ENCODE measurements at places on chromosomes 3 and 15.

DNA sequence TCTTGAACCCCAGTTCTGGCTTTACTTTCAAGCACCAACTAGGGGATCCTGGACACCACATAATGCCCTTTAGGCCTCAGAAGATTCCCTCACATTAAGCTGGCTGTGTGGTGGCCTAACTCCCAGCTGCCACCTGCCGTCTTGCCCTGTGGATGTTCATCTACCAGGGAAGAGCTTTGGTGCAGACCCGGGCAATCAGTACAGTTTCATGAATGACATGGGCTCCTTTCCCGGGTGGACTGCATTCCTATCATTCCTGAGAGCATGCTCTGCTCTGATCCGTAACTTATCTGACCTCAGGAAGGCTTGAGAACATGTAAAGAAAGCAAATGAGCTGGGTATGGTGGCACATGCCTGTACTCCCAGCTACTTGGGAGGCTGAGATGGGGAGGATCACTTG, 50.0 kb upstream of the GSK3B start:
- no peak for DNase-seq

GRCh38 chr3:186534113-186534669, 10.0 kb downstream of the CRYGS start:
- DNase-seq, result no peak

DNA sequence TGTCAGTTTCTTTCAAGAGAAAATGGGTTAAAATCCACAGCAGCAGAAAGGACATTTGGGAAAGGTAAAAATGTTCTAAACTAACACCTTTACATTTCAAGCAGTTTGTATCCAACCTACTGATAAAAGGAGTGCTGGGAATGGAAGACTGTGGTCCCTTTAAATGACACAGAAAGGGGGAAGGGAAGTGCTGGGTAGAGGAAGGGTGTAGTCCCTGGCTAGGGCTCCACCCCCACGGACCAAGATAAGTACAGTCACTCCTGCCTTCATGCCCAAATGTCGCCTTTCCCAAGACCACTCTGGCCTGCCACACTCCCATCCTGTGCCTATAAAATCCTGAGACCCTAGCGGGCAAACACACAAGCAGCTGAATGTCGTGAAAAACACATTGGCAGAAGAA, 350.9 kb upstream of the POU1F1 start:
- DNase-seq, result no peak

DNA sequence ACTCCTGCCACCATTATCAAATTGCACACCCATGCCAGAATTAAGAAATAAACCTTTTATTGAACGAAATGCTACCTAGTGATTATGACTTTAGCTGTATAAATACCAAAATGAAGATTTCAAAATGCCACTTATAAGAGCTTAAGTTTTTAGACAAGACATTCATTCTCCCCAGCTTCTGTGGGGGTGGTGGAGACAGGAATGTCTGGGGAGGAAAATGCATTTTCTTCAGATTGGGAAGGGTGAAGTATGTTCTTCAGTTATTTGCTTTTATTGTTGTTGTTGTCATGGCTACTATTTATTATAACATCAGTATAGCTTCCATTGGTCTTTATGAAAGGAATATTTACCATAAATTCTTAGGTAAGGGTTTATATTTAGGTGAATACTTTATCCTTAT, 132.7 kb upstream of the GMNC start:
- no peak for DNase-seq

DNA sequence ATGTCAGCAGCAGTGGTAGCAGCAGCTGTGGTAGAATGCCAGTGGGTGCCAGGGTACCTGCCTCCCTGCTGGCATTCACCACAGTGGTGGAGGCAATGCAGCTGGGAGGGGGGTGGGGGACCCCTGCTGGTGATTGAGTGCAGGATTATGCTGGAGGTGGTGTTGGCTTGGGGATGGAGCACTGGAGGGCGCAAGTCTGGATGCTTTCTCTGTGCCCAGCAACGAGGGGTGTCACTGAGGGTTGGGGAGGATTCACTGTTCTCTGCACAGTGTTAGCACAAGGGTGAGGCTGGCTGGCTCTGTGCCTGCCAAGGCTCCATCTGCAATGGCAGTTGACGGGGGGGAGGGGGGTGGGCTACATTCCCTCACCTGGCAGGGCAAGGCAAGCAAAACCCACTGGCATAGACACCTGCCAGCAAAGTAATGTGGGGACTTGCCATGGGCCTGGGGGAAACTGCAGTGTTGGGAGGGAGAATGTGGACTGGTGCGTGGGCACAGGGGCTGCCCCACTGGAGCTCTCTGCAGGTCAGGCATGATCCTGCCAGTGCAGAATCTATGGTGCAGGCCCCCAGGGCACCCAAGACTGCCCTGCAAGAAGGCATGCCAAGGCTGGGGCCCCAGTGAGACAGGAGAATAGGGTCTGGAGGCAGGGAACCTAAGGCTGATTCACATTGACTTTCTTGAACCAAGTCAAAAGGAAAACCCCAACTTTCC, 64.3 kb downstream of the MINDY4B start:
- no peak for DNase-seq

GRCh38 chr15:99738021-99738847, 5.0 kb upstream of the LYSMD4 start:
- no peak for DNase-seq

- DNase-seq, result no peak
Observed at GRCh38 chr3:183185696-183186095, 23.2 kb upstream of the LAMP3 start.

DNA sequence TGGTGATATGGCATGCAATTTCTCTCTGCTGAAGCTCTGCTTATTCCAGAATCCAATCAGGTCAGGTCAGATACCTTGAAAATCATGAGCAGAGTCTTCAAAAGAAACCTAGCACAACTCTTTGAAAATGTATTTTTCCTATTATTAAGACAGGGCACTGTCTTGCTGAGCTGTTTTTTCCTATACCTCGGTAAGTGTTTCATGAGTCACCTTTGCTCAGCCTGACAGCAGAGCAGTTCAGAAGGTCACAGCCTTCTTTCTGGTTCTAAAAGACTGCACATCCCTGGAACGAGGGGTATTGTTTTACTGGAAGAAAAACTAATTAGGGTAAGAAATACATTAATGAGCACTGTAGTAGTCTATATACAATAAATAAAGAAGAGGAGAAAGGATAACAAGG, 422.0 kb downstream of the SOX2 start:
- DNase-seq, result no peak

DNA sequence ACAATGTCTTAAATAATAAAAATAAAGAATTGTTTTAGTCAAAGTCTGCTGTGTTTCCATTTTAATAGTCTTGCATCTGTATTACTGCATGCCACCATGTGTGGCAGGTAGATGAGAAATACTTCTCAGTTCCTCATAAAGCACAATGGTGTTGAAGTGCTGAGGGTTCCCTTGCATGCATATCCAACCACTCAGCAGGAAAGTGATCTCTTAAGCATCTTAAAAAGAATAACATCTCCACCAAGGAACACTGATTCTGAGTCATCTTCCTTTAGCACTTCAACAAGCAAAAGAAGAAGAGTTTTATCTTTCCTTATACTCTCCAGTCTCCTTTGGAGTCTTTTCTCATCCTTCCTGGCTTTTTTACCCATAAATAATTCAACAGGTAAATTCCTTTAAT, 602.0 kb downstream of the TBL1XR1 start:
- no peak for DNase-seq

- DNase-seq, result no peak
Observed at GRCh38 chr15:60591496-60592370, 112.8 kb upstream of the ICE2 start.

DNA sequence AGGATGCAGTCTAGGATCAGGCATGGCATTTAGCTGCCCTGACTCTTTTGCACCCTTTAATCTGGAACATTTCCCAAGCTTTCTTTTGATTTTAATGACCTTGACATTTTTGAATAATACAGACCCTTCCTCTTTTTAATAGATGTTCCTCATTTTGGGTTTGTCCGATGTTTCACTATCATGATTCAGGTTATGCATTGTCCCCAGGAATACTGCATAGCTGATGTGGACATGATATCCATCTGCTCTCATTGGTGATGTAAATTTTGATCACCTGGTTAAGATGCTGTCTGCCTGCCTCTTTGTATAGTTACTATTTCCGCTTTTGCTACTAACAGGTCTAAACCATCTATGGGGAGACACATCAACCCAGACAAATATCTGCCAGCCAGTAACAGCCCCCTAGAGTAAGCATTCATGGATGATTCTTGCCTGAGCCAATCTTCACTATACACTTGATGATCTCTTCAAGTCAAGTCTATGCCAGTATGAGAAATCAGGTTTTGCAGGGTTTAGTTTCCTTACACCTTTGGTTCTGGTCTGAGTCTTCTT, 50.6 kb upstream of the ULK4 start:
- DNase-seq, result no peak

- no peak for DNase-seq
Observed at GRCh38 chr15:49989498-49989897, 129.5 kb downstream of the ATP8B4 start.

DNA sequence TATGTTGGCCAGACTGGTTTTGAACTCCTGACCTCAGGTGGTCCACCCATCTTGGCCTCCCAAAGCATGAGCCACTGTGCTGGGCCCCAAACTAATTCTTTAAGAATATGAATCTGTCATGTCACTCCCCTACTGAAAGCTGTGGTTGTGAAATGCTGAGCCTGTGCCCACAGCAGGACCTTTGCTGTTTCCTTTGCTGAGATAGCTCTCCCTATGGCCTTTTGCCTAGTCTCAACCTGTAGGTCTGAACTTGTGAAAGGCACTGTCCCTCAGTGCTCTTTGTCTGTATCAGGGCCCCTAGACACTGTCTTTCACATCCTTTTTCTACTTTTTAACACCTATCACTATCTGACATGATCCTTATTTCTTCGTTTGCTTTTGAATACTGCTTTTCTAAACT, 62.7 kb upstream of the CCR4 start:
- no peak for DNase-seq

GRCh38 chr3:128572644-128573105, 77.9 kb downstream of the RPN1 start:
- peak; percentile 28 for DNase-seq

DNA sequence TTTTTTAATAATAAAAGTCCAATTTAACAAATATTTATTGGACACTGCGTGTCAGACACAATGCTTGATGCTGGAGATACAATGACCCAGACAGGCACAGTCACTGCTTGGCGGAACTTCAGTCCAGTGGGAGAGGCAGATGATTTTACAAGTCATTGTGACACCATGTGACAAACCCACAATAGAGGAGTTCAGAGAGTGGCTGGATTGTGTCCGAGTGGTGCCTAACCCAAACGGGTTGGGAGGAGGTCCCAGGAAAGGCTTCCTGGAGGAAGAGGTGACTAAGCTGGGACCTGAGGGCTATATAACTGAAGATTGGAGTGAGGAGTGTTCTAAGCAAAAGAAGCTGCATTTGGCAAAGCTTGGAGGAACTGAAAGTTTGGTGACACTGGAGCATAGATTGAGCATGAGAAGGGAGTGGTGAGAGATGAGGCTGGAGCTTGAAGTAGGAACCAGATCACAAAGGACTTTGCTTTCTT, 41.4 kb downstream of the CRTC3 start:
- no peak for DNase-seq

- DNase-seq, result no peak
Observed at GRCh38 chr3:194837457-194838127, 151.9 kb downstream of the FAM43A start.

GRCh38 chr15:69855258-69856000, 242.3 kb downstream of the TLE3 start:
- no peak for DNase-seq

GRCh38 chr3:127781411-127782001, 40.8 kb downstream of the MGLL start:
- no peak for DNase-seq

DNA sequence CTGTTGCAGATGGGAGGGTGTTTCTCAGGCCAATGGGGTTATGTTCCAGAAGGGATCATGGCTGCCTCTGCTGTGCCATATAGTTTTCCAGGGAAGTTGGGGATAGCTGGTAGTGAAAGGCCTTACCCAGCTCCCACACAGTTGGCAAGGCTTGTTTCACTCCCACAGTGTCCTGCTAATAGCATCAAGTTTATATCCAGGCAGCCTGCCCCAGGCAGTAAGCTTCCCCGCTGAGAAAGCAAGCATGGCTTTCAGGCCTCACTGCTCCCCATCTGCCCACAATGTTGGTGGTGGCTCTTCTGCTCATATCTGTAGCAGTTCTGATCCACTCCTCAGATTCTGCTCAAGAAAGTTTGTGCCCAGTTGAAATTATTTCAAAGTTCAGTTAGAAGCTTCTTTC, 50.9 kb upstream of the DCBLD2 start:
- DNase-seq, result no peak

DNA sequence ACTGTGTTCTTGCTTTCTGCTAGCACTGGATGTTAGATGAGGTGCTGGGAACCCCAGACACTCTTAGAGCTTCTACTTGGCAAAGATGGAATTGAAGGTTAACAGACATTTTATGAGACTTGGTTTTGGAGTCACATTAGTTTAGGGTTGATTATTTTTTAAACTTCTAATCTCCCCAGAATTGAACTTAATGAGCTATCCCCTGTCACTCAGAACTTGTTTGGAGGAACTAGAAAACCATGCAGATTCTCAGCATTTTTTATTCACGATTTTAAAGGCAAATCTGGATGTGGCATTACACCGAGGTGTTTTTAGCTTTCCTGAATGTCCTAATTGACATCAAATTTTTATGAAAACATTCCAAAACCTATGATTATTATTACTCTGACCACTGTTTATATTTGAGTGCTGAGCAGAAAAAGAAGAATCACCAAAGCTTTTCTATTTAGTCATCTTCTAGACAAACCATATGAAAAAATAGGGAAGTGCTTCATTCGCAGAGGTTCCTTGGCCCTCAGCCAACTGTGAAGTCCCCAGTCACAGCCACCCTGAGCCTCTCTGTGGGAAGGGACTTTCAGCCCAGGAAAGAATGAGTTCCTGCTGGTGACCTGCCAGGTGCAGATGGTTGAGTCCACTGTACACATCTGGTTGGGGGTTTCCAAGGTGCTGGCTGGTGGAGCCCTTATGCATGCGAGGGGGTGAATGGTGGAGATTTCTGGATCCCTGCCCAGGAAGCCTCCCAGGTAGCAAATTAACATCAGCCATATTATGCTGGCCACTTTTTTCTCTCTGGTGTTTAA, 196.0 kb upstream of the TOPAZ1 start:
- DNase-seq, result peak; percentile 5

- no peak for DNase-seq
Observed at GRCh38 chr3:61927332-61927731, 366.0 kb downstream of the PTPRG start.

DNA sequence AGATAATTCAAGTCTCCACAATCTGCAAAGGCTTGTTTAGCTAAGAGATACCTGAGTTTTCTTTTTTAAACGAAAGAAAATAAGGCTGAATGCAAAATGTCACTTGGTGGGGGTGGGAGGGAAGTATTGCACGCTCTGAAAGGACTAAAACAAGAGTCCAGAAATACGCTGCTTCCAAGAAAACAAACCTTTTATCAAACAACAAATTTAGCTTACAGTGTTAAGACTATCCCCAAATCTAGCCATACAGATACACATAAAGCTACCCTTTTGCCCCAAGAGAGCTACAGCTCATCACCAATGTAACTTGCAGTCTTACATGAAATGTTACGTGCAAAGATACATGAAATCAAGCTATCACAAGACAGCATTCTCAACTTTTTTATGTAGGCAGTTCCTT, 522.5 kb downstream of the FOXP1 start:
- no peak for DNase-seq

All from stimulated activated CD8-positive, alpha-beta memory T cell treated with anti-CD3 and anti-CD28 coated beads, Interleukin-2, amount 100 ng/mL, for 48 hours (primary cell).